ENCODE measurements at places on chromosomes 11 and 22. TPM values are rescaled to one million over a fixed set of nuclear protein-coding genes. Genes with fewer than 3 reads are reported as not detected.

DNA sequence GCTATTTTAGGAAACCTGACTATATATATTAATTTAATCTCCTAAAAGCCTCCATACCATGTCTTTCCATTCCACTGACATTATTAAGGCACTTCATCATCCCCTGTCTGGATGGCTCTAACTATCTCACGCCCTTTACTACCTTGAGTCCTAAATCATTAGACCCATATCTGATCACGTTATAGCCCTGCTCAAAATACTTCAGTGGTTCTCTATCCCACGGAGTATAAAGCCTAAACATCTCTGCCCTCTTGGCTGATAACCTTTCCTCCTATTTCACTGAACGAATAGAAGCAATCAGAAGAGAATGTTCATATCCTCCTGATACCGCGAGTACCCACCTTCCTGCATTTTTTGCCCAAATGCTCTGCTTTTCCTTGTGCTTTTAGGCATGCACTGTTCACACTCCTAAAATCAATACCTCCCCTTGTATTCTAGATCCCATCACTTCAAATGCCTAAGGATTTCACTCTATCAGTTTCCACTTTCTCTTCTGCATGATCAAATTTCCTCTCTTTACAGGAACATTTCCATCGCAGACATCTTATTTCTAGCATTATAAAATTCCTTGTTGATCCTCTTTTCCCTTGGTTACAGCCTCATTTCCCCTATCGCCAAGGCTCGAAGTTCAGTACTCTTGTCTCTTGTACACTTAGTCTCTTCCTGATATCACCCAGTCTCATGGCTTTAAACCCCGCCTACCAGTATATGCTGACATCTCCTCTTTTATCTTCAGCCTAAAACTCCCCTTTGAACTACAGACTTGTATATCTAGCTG, 45.0 kb upstream of the BIRC3 start:
- no peak for DNase-seq

DNA sequence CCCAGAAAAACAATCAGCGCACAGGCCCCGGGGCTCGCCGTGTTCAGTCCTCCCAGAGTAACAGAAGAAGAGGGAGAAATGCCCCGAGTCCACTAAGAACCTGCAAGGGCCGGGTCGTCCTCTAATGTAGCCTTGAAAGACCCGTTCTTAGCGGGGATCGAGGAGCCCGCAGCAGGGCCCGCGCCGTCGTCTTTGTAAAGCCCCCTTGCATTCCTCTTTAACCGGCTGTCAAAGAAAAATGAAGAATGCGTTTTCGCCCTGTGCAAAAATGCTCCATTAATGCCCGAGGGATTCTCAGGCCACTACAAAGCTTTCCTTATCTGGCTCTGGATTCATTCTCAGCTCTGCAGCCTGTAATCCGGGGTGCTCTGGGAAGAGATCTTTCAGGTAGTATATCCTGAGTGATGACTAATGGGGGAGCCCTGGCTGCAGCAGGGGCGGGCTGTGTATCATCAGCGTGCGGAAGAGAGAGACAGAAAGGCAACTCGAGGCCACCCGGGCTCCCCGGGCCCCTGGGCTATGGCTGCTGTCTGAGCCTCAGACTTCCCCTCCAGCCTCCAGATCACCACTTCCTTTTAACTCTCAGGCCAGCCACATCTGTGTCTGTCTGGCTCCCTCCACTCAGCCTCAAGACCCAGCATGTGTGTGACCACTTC, 78.2 kb downstream of the FBLN1 start:
- DNase-seq, result peak; percentile 46

CNIH2 gene
- 0.05 TPM for polyA plus RNA-seq

DNA sequence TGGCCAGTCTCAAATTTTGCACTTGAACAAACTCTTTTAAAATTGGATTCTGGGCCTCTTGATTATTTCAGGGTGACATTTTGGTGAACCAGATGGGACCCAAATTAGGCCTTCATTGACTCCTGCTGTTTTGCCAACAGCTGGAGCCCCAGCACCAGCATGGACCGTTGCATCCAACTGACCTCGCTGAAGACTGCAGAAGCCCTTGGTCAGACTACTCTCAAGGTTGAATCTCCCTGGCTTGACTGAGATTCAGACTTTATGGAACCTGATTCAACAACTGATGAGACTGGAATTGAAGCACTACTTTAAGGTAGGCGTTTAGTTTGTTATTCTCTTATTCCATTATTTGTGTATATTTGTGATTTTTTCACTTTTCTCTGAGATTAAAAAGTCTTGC, 41.7 kb downstream of the NARS2 start:
- no peak for DNase-seq

SPDYC gene
- not detected for polyA plus RNA-seq

CSTF3 gene
- 21.1 TPM for polyA plus RNA-seq

- DNase-seq, result no peak
Measured at GRCh38 chr11:131327421-131327820, 43.0 kb upstream of the NTM start.

VPREB1 gene
- not detected for polyA plus RNA-seq

GLB1L2 gene
- polyA plus RNA-seq, result 1.2 TPM

DNA sequence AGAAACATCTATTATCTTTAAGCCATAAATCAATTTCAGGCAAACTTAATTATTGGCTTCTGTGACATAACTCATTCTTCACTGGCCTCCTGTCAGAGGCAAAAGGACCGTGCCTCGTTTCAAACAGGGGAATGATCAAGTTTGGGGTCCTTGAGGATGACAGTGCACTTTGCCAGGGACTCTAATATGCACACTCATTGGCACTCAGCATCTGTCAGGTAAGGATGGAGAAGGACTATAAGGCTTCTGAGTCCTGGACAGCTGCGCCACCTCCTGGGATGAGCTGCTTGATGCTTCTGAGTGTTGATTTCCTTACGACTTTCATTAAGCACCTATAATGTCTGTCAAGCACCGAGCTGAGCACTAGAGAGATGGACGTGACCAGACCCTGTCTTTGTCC, 20.2 kb downstream of the BPIFC start:
- no peak for DNase-seq

DNA sequence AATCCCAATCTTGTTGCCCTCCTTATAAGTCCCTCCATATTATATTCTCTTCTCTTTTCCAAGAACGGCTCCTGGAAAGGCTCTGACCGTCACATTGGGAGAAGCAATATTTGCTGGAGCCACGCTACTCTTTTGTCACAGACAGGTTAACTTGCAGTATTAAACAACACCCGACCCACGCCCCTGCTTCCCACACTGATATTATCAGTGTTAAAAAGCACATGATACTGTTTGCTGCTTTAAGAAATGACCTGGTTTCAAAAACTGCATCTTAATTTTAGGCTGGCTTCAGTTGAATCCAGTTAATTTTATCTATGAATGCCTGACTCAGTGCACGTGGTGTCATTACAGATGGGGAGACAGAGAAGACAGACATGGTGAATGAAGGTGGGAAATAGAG, 3.1 kb downstream of the FLI1 start:
- DNase-seq, result no peak

SUSD2 gene
- polyA plus RNA-seq, result 1.4 TPM

OR4C16 gene
- not detected for polyA plus RNA-seq

- DNase-seq, result peak; percentile 33
Measured at GRCh38 chr11:61507962-61508861, at the start of gene LRRC10B. LRRC10B (plus strand) TSS chr11:61508749; CDS start chr11:61508999, 250 bp downstream.

DNA sequence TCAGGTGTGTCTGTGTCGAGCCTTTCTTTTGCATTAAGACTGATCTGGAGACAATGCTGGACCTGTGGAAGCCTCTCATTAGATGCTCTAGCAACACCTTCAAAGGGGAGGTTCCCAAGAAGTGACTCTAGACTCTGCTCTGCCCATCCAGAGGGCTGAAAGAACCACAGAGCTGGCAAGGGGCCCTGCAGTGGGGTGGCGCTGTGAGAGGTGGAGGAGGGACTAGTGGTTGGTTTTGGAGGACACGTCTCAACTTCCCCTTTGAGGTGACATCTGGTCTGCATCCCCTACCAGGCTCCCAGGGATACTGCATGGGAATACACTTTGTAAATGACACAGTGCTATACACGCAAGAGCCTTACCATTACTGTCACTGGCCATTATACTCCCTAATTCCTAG, 34.2 kb upstream of the SYT13 start:
- no peak for DNase-seq

KMT2A gene
- 3.1 TPM for polyA plus RNA-seq

GRCh38 chr11:125241104-125241503, 76.6 kb downstream of the PKNOX2 start:
- no peak for DNase-seq

GTF2H1 gene
- polyA plus RNA-seq, result 15.5 TPM

- no peak for DNase-seq
Measured at GRCh38 chr22:38320605-38321402, 3.6 kb upstream of the CSNK1E start.

- DNase-seq, result no peak
Measured at GRCh38 chr11:96579656-96580055, 189.8 kb downstream of the JRKL start.

DNA sequence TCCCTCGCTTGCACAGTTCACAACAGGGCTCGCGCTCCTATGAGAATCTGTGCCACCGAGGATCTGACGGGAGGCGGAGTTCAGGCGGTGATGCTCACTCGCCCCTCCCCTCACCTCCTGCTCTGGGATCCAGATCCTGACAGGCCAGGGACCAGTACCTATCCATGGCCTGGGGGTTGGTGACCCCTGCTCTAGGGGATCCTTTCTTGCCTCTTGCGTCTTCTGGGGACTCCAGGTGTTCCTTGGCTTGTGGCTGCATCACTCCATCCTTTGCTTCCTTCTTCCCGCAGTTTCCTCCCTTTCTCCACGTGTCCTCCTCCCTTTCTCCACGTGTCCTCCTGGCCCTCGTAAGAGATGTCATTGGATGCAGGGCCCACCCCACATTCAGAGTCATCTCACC, 30.6 kb upstream of the KRTAP5-7 start:
- DNase-seq, result no peak

- DNase-seq, result no peak
Measured at GRCh38 chr11:2271327-2272227, 1.2 kb upstream of the ASCL2 start.

DNA sequence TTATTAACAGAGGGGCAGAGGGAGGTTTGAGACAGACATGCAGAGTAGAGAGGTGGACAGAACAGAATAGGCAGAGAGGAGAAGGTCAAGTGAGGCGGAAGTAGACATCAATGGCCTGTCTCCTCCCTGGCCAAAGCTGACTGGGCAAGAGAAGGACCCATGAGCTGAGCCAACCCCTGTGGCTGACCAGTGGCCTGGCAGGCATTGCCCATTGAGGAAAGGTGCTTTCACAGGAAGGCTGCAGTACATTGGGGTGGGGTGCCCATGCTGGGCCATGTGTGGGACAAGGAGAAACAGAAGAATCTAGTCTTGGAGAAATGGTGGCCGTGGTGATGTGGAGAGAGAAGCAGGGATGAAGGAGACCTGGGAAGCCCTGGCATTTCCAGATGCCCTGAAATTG, 76.0 kb downstream of the MYEOV start:
- no peak for DNase-seq

DNA sequence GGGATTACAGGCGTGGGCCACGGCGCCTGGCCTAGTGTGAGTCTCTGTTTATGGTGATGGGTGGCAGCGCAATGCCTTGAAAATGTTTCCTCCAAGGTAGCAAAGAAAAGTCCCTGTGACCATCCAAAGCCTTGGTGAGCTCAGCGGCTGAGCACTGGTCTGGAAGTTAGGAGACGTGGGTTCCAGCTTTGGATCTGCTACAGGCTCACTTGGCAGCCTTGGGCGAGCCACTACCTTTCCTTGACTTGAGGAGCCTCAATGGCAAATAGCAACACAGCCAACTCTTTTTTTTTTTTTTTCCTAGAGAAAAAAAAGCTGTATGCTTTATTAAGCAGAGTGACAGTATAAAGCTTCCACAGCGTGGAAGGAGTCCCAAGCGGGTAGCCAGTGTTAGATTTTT, 61.3 kb upstream of the RASD2 start:
- DNase-seq, result no peak

FJX1 gene
- 8.0 TPM for polyA plus RNA-seq

DNA sequence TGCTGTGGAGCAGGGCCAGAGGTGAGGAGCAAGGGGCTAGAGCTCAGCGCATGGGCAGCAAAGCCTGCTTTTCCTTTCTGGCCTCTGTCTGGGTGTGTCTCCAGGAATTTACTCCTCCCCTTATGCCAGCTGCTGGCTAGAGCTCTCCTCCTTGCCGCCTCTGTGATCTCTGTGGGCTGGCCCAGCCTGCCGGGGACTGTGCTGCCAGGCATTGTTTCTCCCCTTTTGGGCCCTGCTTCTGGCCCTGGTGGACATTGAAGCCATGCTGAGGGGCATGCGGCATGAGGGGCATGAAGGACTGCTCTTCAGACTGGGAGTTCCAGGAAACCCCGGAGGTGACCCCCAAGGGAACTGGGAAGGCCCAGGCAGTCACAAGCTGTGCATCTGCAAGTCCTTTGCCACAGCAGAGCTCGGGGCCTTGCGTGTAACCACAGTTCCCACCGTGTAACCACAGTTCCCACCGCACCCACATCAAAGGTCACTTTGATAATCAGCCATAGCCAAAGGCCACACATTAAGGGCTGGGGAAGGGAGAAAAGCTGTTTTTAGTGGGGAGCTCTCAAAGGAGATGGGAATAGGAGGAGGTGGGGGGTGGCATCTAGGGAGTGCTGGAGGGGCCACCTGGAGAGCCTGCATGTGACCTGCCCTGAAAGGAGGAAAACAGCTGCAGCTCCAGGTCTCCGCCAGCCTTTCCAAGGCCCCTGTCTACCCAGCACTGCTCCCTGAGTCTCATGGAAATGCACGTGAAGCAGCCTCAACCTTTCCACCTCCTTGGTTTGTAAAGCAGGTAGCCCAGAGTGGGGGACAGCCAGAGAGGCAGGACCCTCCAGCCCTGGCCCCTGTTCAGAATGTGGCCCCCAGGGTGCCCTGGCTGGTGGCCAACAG, 62.3 kb downstream of the PPFIBP2 start:
- no peak for DNase-seq

LMNTD2 gene
- 0.09 TPM for polyA plus RNA-seq

GRCh38 chr11:109963101-109963500, 130.1 kb upstream of the ZC3H12C start:
- DNase-seq, result no peak

GRCh38 chr11:12090061-12090591, 20.3 kb upstream of the MICAL2 start:
- DNase-seq, result no peak

LRRC32 gene
- polyA plus RNA-seq, result 16.2 TPM

NCF4 gene
- polyA plus RNA-seq, result 1.9 TPM

DNA sequence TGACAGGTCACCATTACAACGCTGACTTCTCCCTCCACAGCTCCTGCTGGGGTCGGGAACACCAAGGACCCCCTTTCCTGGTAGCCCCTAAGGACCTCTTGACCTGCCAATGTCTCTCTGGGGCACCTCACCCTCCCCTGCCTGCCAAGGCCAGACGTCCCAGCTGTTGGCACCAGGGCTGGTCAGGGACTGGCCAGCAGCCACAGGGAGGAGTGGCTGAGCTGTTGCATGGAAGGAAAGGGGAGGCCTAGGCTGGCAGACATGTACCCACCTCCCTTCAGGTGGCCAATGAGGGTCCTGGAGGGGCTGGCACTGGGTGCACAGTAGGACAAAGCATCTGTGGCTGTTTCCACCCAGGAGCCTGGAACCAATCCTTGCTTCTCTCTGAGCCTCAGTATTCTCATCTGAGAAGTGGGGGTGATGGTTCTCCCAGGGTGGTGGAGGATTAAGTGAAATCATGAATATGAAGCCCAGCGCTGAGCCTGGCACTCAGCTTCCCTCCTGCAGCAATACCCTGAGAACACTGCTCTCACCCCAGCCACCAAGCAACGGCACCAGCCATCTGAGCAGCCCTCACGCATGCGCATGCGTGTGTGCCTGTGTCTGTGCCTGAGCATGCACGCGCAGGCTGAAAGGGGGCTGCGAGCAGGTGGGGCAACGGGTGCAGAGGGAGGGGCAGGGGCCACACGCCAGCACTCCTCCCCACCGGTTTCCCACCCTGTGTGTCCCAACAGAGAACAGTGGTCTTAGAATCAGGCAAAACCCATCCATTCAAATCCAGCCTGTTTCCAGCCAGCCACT, 5.9 kb downstream of the KCNJ4 start:
- DNase-seq, result no peak

- no peak for DNase-seq
Measured at GRCh38 chr11:5809122-5809519, 397 bp downstream of the OR52N2 start.
